ENCODE measurements at places on chromosomes 1 and 21.

DNA sequence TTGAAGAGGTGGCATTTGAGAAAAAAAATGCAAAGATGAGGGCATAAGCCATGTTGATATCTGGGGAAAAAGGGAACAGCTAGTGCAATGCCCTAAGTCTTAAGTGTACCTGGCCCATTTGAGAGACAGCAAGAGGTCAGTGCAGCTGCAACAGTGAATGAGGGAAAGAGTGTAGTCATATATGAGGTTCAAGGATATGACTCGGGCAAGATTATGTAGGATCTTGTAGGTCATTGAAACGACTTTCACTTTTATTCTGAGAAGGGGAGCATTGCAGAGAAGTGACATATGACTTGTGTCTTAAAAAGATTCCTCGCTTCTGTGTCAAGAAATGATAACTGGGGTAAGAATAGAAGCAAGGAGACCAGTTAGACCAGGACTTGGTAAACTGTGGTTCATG, 31.0 kb downstream of the NTMT2 start:
- DNase-seq = no peak

- DNase-seq = no peak
Measured at GRCh38 chr1:91171898-91172297, 150.1 kb upstream of the ZNF644 start.

- DNase-seq = peak; percentile 79
Measured at GRCh38 chr1:184039126-184039525, 1.6 kb upstream of the COLGALT2 start.

GRCh38 chr1:243416495-243416894, 160.7 kb downstream of the SDCCAG8 start:
- DNase-seq = no peak

DNA sequence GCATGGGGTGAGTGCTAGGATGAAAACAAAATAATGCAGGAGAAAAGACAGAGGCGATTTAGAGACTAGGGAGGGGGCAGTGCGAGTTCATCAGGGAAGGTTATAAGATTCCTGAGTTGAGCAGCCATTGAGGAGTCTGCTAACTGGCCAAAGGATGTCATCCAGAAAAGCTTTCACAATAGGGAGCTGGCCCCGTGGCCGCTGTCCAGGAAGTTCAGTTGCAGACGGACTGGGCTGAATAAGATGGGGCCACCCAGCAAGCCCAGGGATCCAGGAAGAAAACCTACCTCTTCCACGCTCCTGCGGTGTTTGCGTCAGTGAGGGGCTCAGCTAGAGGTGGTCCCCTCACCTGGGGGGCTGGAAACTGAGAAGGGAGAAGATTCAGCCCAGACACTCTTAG, 4.0 kb upstream of the PKP1 start:
- no peak for DNase-seq

DNA sequence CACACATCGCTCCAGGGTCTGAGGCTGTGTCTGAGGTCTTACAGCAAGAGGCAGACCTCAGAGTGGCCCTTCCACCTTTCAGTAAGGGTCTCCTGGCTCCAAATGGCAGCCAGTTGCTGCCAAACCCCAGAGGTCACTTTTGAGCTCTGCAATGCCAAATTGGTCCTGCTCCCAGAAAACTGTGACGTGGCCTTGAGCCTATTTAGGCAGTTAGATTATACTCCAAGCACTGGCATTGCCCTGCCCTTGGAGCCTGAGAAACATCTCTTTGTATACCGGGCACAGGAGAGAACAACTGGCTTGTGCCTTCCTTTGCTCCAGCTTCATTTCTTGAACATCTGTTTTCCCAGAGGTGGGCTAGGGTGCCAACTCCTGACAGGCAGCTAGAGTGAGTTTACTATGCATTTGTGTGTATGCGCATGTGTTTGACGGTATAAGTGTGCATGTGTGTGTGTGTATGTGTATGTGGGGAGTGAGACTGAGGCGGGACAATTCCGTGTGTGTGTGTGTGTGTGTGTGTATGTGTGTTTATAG, 134.5 kb downstream of the IER5 start:
- DNase-seq = no peak

- DNase-seq = no peak
Measured at GRCh38 chr1:178011864-178012503, 42.1 kb upstream of the SEC16B start.
